ENCODE measurements at places on chromosomes 7 and 10.
A peak's percentile ranks its signal among the peaks of the same experiment; 100 is the strongest.

DNA sequence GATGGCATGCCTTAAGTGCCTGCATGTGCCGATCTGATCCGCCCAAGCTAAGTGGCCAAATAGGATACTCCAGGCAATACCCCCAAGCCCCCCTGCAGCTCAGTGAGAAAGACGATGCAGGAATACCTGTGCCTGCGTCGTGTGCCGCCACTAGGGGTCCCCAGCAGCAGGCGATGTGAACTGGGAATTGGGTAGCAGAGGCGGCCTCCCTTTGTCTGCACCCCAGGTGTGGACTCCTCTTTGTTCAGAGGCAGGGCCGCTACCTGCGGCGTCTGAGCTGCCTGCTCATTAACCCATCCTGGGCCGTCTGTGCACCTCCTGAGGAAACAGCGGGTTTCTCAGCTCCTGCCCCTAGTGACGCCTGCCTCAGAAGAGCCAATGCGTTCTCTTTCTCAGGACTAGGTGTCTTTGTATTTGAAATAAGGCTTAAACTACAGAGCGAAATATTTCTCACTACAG is 4.8 kb upstream of the CHN2 start:
- peak; percentile 29 for DNase-seq

GRCh38 chr10:123808906-123809305 is 82.7 kb downstream of the CPXM2 start:
- no peak for DNase-seq

- no peak for DNase-seq
Measured at GRCh38 chr7:1704811-1705738, 35.0 kb downstream of the ELFN1 start.

DNA sequence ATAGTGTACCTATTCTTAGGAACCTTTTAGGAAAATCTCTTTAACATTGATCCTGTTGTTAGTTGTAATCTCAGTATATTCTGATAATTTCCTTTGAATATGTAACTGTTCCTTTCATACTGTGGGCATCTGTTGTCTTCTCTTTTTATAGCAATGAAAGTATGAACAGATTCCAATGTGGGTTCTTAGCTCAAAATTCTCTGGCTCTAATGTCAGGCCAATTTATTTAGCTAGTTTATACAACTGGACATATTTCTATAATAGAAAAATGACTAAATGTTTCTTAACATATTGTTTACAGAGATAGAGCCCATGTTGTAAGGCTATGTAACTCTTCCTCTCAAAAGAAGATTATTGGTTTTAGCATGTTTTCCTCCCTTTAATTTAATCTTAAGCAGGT is 363.2 kb downstream of the AUTS2 start:
- no peak for DNase-seq

GRCh38 chr7:30884881-30885280 is 26.8 kb upstream of the AQP1 start:
- DNase-seq = no peak

GRCh38 chr10:111247781-111248389 is 171.1 kb downstream of the ADRA2A start:
- DNase-seq = no peak

DNA sequence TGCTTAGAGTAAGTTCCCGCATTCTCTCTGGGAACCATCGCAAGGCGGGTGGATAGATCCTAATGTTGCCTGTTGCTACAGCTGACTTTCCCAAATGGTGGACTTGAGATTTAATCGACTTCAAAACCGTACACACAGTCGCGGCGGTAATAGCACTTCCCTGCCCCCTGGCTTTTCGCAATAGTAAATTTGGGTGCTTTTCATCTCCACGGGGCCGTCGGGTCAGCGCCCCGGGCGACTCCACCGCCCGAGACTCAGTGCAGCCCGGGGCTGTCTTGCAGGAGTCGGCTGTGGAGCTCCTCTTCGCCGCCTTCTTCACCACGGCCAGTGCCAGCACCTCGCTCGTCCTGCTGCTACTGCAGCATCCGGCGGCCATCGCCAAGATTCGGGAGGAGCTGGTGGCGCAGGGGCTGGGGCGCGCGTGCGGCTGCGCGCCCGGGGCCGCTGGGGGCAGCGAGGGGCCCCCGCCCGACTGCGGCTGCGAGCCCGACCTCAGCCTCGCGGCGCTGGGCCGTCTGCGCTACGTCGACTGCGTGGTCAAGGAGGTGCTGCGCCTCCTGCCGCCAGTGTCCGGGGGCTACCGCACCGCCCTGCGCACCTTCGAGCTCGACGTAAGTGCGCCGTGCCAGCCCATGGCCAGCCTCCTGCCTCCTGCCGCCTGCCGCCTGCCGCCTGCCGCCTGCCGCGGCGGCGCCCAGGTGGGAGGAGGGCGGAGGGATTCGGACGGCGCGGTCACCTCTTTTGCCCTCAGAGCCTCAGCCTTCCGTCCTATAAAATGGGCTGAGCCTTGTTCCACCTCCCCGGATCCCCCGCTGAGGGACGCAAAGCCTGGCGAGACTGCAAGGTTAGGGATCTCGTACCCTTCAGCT is 5.3 kb downstream of the CYP26C1 start:
- DNase-seq = no peak

- no peak for DNase-seq
Measured at GRCh38 chr10:43322331-43322730, 49.1 kb upstream of the FXYD4 start.

GRCh38 chr10:71659111-71659634 is 60.4 kb downstream of the C10orf105 start:
- DNase-seq = no peak

GRCh38 chr10:124994573-124995473 is 52.9 kb downstream of the ZRANB1 start:
- DNase-seq = no peak

DNA sequence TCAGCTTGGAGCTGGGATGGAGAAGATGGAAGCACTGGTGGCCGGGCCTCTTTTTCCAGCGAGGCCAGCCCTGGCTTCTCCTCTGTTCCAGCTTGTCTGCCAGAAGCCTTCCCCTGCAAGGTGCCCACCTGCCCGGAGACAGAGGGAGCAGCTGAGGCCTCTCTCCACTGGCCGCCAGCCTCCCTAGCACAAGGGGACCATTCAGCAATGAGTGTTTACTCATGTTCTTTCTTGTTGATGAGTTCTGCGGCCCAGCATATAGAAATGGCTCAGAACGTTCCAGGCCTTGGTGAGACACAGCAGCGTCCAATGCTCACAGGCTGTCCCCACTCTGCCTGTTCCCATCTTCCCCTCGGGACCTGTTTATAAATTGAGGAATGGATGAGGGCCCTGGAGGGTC is 47.3 kb downstream of the CHST3 start:
- no peak for DNase-seq

- no peak for DNase-seq
Measured at GRCh38 chr10:117271427-117271826, 30.5 kb downstream of the SLC18A2 start.

DNA sequence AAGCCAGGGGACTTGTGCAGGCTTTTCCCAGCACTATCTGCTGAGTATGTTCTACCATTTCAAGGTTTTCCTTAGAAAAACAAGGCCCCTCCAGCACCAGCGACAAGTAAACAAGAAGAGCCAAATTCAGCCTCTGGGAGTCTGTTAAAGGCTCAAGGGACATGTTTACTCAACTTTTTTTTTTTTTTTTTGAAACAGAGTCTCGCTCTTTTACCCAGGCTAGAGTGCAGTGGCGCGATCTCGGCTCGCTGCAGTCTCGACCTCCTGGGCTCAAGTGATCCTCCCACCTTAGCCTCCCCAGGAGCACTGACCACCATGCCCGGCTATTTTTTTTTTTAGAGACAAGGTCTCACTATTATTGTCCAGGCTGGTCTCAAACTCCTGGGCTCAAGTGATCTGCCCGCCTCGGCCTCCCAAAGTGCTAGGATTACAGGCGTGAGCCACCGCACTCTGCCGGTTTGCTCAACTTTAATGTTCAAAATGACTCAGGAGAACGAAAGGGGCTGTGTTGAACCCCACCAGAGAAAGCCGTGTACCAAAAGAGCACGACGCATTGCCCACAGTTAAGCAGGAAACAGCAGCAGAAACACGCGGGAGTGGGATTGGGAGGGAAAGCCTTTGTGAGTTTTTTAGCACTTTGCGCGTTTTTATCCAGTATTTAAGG is 772 bp downstream of the PRDX3 start:
- peak; percentile 32 for DNase-seq

- DNase-seq = no peak
Measured at GRCh38 chr10:100827819-100828737, 82.7 kb downstream of the PAX2 start.

DNA sequence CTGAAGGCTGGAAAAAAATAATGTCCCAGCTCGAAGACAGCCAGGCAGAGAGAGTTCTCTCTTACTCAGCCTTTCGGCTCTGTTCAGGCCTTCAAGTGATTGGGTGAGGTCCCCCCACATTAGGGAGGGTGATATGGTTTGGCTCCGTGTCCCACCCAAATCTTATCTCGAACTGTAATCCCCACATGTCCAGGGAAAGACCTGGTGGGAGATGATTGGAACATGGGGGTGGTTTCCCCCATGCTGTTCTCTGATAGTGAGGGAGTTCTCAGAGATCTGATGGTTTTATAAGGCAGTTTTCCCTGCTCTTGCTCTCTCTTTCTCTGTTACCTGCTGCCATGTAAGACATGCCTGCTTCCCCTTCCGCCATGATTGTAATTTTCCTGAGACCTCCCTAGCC is 36.6 kb upstream of the LEP start:
- DNase-seq = no peak

DNA sequence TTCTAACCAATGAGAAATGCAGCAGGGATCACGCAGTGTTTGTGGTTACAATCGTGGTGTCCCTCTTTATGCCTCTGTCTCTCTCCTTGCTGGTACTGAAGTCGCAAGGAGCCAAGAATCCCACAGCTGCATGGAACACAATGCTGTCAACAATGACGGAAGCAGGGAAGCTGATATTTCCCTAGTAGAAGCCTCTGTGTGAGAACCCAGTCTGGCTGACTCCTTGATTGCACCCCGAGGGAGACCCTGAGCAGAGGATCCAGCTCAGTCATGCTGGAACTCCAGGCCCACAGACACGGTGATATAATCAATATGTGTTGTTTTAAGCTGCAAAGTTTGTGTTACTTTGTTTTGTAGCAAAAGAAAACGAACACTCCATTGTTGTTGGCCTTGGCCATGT is 677.9 kb downstream of the PARD3 start:
- no peak for DNase-seq

GRCh38 chr10:102300278-102300843 is 55.0 kb downstream of the GBF1 start:
- DNase-seq = no peak
